ENCODE measurements at places on chromosomes 16 and 17.

GRCh38 chr17:39134878-39135277 lies 16.6 kb downstream of the PLXDC1 start:
- no peak for DNase-seq

DNA sequence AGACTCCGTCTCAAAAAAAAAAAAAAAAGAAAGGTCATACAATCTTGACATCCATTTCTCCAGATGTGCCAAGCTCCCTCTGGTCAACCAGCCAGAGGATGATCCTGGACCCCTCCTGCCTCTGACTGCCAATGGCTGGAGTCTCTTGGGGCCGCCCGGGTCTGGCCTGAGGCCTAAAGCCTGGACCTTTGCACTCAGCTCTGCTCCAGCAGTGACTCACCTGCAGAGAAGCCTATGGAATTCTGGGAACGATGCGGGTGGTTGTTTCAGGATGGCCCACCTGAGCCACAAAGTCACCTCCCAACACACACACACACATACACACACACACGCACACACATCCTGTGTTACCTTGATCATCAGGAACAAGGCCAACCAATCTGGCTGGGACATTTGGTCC lies 64.0 kb upstream of the DNAH17 start:
- DNase-seq, result no peak

GRCh38 chr17:48834973-48835372 lies 4.1 kb downstream of the CALCOCO2 start:
- DNase-seq, result no peak

DNA sequence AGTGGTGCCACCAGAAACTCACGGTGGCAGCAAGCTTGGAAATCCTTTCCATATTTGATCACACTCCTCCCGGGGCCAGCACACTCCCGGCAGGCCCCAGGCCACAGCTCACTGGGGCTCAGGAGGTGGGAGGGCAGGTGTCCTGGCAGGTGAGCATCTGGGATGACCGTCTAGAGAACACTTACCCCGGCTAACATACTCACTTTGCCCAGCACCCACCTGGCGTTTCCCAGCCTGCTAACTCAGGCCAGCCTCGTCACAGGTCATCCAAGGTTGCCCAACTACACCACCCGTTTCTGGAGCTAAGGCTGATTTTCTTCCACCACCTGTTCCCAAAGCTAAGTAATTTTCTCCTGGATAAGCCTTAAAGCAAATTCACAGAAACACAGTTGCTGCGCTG lies 24.9 kb downstream of the FBXO31 start:
- no peak for DNase-seq

DNA sequence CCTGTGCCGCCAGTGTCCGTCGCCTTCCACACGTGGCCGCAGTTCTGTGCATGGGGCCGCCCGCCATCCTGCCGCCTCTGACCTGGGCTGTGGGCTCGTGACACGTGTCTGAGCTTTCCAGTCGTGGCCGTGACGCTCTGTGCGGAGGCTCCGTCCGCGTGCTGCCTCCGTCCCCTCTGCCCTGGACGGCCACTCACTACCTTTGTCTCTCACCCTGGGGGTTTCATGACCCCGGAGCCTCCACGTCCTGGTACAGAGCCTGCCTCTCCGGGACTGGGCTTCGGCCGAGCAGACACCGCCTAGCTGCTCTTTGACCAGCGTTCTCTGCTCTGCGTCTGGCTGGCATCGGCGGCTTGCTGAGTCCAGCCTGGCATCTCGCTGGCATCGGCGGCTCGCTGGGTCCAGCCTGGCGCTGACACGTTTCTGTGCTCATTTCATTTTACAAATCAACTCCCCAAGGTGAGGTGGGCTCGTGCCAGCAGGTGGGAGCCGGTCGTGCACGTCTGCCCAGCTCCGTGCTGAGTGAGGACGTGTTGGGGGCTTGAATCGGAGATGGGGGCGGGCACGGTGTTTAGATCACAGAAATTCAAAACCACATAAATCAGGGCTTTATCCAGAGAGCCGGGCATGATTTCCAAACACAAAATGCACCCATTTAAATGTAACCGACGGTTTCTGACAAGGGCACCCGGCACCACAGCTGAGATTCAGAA lies 44.3 kb upstream of the GNG13 start:
- DNase-seq, result no peak

DNA sequence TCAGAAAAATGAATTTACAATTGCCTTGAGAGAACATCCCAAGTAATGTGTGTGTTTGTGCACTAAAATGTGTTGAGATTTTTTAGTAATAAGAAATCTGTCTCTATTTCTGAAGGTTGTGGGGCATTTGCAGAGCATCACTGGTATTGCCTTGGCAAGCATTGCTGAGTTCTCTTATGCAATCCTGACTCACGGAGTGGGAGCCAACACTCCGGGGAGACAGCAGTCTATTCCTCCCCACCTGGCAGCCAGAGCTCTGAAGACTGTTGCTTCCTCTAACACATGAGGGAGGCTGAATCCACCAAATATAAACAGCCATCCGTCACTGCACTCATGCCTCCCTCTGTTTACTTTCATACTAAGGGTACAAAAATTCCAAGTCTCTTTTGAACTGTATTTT lies 10.6 kb downstream of the CNTD1 start:
- no peak for DNase-seq

- no peak for DNase-seq
Observed at GRCh38 chr17:30922235-30923030, 688 bp downstream of the ADAP2 start.

GRCh38 chr17:7849751-7850504 lies 4.9 kb upstream of the TMEM88 start:
- no peak for DNase-seq

DNA sequence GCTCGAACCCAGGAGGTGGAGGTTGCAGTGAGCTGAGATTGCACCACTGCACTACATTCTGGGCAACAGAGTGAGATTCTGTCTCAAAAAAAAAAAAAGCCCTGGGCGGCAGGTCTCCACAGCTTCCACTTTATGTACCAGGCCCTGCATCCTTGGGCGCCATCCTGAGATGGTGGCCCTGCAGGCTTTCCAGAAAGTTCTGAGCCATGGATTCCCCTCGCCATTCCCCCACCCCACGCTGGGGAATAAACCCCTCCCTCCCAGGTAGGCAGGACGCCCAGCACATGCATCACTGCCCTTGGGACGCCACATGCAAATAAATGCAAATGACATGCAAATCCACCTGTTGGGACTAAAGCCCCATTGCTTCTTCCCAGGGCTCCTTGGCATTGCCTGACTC lies 13.8 kb upstream of the ZNF469 start:
- DNase-seq, result no peak

DNA sequence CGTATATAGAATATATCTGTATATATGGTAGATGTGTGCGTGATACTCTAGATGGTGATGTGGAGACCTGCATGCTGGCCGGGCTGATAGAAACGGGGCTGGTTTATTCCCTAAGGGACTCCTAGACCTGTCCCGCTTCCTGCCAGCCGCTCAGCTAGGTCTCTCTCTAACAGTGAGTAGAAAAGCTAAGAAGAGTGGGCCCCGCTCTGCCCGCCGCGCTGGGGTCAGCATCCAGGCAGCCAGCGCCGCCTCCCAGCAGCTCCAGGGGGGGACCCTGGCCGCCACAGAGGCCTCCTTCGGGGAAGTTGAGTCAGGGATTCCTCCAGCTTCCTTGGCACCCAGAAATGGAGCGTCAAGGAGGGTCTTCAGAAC lies 9.4 kb downstream of the CYGB start:
- DNase-seq, result no peak

- DNase-seq, result peak; percentile 95
Observed at GRCh38 chr17:7023576-7024401, 939 bp downstream of the BCL6B start.

GRCh38 chr17:57436565-57436964 lies 180.2 kb downstream of the MSI2 start:
- no peak for DNase-seq

- DNase-seq, result no peak
Observed at GRCh38 chr17:73320601-73321264, 8.9 kb upstream of the CDC42EP4 start.

DNA sequence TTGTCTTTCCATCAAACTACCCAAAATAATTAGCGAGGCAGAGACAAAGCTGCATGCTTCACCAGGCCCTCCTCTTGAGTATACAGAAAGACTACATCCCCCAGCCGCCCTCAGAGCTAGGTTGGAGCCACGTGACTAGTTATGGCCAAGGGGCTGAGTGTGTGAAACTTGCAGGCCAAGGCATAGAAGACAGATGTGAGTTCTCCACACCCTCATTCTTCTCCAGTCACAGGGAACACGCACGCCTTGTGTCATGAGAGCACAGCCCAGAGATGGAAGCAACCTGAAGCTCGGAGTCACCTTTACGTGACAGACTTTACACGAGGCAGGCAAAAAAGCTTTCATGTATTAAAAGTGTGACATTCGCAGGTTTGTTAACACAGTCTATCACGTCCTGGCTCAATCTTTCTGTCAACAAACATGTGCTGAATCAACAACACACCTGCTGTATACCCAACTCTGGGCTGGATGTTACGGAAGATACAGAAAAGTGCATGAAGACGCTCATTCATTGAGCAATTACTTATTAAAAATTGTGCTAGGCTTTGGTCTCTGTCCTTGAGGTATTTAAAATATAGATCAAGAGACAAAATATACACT lies 38.3 kb downstream of the STX8 start:
- DNase-seq, result no peak

- no peak for DNase-seq
Observed at GRCh38 chr17:29326023-29326813, 32.3 kb upstream of the NUFIP2 start.

GRCh38 chr17:60169921-60170817 lies 20.4 kb downstream of the CA4 start:
- no peak for DNase-seq

DNA sequence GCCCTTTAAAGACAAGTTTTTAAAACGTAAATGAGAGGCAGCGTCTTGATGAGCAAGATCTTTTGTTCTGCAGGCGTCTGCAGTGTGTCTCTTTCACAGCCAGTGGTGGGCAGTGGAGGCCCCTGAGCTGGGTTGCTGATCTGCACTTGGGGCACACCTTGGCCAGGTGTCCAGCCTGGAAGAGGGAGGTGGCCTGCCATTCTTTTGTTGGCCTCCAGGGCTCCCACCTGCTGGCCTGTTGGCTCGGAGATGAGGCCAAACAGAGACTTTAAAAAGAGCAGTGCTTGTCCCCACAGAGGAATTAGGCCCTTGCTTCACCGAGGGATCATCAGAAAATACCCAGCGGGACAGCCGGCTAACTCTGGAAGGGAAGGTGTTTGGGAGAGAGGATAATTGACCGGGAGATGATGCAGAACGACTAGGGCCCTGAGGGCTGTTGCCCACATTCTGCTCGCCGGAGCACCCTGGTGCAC lies 145.9 kb upstream of the PLCG2 start:
- DNase-seq, result no peak

GRCh38 chr17:70891306-70891705 lies 722.0 kb downstream of the KCNJ2 start:
- no peak for DNase-seq

GRCh38 chr17:183021-183420 lies 1.6 kb upstream of the DOC2B start:
- DNase-seq, result no peak

DNA sequence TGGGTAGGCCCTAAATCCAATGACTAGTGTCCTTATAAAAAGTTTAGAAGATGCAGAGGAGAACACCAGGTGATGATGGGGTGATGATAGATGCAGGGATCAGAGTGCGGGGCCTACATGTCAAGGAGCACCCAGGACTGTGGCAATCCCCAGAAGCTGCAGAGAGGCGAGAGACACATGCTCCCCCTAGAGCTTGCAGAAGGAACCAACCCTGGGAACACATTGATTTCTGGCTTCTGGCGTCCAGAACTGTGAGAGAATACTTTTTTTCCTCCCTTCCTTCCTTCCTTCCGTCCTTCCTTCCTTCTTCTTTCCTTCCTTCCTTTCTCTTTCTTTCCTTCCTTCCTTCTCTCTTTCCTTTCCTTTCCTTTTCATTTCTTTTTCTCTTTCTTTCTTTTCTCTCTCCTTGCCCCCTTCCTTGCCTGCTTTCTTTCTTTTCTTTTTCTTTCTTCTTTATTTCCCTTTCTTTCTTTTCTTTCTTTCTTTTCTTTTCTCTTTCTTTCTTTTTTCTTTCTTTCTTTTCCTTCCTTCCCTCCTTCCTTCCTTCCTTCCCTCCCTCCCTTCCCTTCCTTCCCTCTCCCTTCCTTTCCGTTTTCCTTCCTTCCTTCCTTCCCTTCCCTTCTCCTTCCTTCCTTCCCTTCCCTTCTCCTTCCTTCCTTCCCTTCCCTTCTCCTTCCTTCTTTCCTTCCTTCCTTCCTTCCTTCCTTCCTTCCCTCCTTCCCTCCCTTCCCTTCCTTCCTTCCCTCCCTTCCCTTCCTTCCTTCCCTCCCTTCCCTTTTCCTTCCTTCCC lies 134.3 kb downstream of the HAPSTR1 start:
- DNase-seq, result no peak

DNA sequence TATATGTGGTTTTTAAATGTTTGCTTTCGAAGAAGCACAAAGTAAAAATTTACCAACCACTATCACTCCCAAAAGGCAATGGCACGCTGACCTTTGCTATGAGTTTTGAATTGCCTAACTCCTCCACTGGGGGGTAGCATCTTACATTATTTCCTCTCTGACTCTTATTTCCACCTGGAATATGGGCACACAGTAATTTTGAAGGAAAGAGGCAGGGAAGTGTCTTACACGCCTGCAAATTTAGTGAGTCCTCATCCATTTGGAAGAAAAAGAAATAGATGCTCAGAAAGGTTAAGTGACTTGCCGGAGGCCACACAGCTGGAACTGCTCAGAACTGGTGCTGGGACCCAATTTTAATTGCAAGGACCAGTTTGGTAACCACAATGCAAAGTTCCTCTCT lies 29.9 kb upstream of the IRX6 start:
- no peak for DNase-seq

- DNase-seq, result no peak
Observed at GRCh38 chr17:77492446-77493237, 351.9 kb downstream of the SEC14L1 start.

DNA sequence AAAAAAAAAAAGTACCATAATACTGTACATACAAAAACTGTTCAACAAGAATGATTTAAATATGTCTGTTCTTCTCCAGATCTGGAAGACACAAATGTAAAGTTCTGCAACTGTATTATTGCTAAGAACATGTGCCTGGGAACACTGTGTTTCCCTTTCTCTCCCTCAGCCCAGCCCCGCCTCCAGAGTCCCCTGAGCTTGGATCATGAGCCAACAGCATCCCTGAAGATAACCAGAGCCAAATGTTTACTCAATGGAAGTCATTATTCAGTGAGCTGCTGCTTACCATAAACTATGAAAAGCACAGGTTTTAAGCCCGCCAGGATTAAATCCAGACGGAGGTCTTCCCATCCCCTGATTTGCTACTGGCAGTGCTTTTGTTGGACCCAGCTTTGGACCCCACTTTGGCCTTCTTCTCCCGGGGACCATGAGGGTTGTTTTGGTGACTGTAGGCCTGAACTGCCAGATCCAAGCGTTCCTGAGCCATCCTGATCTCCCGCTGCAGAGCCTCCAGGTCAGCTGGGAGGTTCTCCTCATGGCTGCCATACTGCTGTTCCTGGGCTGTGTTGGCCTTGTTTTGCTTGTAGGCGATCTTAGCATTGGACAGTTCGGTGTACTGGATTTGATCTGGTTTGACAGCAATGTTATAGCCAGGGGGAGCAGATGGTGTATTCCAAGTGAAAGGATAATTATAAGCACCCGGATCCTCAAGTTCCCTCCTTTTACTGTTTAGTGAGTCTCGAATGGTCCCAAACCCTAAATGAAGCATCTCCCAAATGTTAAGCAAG lies 25.6 kb downstream of the GJC1 start:
- no peak for DNase-seq

Measured in stimulated activated CD8-positive, alpha-beta memory T cell treated with anti-CD3 and anti-CD28 coated beads, Interleukin-4, amount 100 ng/mL, for 24 hours (primary cell).